ENCODE measurements at places on chromosomes 6 and 20. TPM values are rescaled to one million over a fixed set of nuclear protein-coding genes. Genes with fewer than 3 reads are reported as not detected.

DNA sequence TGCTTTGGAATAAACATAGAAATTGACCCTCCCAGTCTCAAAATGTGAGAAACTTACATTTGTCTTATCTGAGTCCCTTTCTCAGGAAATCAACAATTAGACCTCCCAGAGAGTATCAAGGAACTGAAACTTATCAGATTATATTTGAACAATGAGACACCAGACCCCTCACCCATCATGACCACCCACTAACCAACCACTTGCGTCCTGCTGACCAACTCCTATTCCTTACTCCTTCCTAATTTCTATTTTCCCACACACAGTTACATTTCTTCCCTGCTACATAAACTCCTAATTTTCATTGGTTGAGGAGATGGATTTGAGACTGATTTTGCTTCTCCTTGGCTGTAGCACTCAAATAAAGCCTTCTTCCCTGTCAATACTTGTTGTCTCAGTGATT lies 97.9 kb downstream of the TPBG start:
- H3K4me3 ChIP-seq, result no peak overlapping the region
- H3K27me3 ChIP-seq, result no peaks in the 10 kb centered on the region
- peak overlapping the region; percentile 90 for H3K27ac ChIP-seq
- peaks cover 19% of the 10 kb centered on the region for H3K4me1 ChIP-seq

DNA sequence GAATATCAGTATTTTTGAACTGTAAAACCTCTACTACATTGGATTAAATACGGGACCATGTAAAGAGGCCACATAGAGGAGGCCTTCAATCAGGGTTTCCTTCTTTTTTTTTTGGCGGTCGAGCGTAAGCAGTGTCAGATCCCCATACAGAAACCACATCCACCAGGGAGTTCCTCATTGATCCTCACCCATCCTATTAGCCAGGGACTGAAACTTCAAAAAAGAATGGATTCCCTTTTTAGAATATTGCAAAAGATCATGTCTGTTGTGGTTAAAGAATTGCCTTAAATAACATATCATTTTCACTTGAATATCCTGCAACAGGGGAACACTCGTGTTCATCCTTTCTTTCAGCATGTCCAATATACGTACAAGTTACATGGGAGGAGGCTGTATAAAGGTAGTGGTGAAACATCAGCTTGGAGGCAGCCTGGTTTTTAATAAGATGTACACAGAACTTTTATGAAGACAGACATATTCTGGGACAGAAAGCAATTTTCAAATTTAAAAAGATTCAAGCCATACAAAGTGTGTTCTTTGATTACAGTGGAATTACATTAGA lies 96.1 kb downstream of the PPP1R14C start:
- no peak overlapping the region for H3K4me3 ChIP-seq
- H3K4me1 ChIP-seq, result no peaks in the 10 kb centered on the region
- no peaks in the 10 kb centered on the region for H3K36me3 ChIP-seq
- no peak overlapping the region for H3K27ac ChIP-seq
- no peaks in the 10 kb centered on the region for H3K27me3 ChIP-seq

DNA sequence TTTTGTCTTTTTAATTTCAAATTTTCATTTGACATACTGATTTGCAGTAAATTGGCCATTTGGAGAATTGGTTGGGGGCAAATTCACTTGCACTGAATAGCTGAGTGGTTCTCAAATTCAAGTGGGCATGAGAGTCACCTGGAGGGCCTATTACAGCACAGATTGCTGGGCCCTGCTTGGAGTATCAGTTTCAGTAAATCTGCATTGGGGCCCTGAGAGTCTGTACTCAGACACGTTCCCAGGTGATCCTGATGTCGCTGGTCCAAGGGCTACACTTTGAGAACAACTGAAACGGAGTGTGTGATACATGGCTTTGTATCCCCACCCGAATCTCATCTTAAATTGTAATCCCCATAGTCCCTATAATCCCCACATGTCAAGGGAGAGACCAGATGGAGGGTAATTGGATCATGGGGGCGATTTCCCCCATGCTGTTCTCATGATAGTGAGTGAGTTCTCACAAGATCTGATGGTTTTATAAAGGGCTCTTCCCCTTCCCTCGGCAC lies 115.9 kb downstream of the KLHL32 start:
- no peak overlapping the region for H3K4me3 ChIP-seq
- no peaks in the 10 kb centered on the region for H3K27me3 ChIP-seq
- no peak for DNase-seq
- H3K36me3 ChIP-seq, result no peaks in the 10 kb centered on the region

DNA sequence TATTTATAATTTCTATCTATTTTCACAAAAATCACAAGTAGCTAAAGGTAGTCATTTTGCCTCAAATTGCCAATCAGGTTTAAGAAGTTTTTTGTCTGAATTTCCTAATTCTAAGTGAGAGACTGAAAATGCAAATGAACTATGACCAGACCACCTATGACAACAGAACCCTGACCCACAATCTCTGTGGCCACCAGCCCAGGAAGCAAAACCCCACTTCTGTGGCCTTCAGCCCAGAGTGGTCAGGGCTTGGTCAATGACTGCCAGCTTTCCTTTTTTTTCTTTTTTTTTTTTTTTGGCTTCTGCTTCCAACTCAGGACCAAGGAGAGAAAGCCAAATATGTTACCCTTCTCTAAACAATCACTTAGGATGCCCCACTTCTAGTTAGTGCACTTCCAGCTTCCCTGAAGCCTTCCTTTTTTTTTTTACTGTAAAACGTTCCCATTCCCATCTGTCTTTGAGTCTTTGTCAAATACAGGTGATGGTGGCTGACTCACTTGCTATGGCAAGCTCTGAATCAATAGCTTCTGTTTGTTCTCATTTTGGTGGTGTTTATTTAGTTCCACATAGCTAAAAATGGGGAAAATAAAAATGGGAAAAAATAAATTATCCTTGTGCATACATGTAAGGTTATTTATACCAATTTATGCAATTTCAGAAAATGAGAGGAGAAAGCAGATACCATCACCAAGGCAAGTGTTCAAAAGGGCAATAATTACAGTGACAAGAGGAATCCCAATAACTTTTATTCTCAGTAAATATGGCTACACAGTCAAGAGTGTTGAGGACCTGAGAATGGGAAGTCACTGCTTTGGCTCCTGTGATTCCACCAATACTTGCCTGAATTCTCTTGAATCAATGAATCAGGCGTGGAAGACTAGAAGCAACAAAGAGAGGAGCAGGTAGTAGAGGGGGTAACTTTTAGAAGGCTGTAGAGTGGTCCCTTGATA lies 170.3 kb upstream of the PDE7B start:
- no peaks in the 10 kb centered on the region for H3K27me3 ChIP-seq
- no peak for DNase-seq
- no peak overlapping the region for H3K4me3 ChIP-seq
- H3K4me1 ChIP-seq, result no peaks in the 10 kb centered on the region
- no peaks in the 10 kb centered on the region for H3K36me3 ChIP-seq

DNA sequence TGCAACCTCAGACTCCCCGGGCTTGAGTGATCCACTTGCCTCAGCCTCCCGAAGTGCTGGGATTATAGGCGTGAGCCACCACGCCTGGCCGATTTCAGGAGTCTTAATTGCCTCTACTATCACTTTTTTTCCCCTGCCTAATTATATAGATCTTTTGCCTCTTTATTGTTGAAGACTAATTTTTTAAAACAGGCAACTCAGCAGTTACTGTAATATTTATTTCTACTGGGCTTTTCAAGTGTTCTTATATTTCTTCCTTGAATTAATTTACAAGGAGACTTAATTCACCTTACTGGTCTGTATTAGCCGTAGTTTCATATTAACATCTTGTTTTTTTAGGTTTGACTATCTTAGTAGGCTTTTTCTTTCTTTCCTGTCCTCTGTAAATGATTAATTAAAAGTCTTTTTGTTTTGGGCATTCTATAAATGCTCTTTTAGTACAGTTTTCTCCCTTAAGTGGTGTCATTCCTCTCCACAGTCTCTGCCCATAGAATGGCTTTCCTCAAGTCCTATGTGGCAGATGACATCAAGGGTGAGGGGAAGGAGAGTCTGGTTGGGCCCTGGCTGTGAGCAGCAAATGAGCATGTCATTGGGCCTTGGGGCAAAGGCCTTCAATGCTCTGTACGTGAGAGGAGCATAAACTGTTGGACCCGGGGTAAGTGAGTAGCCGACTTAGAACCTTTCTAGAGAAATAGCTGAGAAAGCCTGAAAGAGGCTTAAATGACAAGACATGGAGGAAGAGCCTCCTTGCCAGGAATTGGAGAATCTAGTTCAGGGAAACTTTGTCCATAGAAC lies 36.0 kb downstream of the ANKS1A start:
- H3K36me3 ChIP-seq, result no peaks in the 10 kb centered on the region
- H3K27ac ChIP-seq, result no peak overlapping the region
- H3K27me3 ChIP-seq, result no peaks in the 10 kb centered on the region
- DNase-seq, result no peak
- no peak overlapping the region for H3K4me3 ChIP-seq
- H3K4me1 ChIP-seq, result peaks cover 4% of the 10 kb centered on the region

TBXT gene
- not detected for total RNA-seq

Data from SJSA1 (cell line).